ENCODE measurements at places on chromosomes 7 and 10.

GRCh38 chr10:122665329-122665860, 34.3 kb downstream of the C10orf120 start:
- no peak for DNase-seq

DNA sequence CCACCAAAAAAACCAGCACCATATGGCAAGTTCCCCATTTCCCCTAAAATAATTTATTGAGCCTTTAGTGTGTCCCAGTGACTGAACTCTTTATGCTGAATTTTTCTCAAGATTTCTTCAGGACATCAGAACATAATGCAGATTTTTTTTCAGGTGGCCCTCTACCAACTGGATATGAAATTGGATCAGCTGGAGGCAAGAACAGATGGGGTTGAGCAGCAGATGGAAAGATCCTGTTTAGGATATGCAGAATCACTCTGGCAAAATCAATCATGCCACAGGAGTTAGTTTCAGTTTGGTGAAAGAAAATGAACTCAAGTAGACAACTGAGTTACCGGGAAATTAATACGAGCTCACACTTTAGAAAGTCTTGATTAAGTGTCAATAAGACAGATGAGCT, 761.5 kb upstream of the C7orf33 start:
- DNase-seq: no peak

- no peak for DNase-seq
Measured at GRCh38 chr10:87605628-87606251, 53.9 kb upstream of the PAPSS2 start.

GRCh38 chr7:118648002-118648401, 423.5 kb downstream of the ANKRD7 start:
- DNase-seq: no peak

GRCh38 chr7:23017309-23017708, 3.4 kb upstream of the HYCC1 start:
- peak; percentile 25 for DNase-seq

DNA sequence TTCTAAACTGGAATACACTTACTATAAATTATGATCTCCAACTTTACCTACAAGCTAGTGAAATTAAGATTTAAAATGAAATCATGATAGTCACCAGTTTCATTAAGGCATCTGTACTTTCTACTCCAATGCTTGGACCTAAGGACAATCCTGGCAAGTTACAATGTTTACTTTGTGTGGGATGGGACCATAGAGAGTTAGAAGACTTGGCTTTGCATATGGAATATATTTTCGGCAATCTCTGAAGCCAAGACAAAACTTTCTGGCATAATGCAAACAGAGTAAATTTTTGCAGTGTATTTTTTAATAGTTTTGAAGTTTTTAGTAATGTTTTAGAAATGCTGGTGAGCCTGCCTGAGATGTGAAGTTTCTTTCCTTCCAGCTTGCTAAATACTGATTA, 248.9 kb downstream of the ABCA13 start:
- no peak for DNase-seq

DNA sequence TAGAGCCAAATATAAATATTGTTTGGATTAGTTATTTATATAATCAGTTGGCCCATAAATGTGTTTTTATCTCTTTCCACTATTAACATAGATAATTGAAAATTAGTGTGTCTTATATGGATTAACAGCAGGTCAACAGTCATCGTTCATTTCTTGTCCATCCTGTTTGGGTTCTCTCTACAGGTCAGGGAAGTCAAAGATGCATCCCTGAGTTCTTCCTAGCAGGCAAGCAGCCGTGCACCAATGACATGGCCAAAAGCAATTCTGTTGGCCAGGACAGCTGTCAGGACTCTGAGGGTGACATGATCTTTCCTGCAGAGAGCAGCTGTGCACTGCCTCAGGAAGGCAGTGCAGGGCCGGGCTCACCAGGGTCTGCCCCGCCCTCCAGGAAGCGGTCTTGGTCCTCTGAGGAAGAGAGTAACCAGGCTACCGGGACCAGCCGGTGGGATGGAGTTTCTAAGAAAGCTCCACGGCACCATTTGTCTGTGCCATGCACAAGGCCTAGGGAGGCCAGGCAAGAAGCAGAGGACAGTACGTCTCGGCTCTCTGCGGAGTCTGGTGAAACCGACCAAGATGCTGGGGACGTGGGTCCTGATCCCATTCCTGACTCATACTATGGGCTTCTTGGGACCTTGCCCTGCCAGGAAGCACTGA, 15.9 kb downstream of the FBH1 start:
- no peak for DNase-seq

GRCh38 chr7:108007261-108007660, 4.3 kb upstream of the LAMB1 start:
- no peak for DNase-seq

GRCh38 chr10:128530301-128530700, 404.1 kb upstream of the MKI67 start:
- DNase-seq: peak; percentile 27

- DNase-seq: no peak
Measured at GRCh38 chr10:72689660-72690059, 2.3 kb upstream of the MCU start.

DNA sequence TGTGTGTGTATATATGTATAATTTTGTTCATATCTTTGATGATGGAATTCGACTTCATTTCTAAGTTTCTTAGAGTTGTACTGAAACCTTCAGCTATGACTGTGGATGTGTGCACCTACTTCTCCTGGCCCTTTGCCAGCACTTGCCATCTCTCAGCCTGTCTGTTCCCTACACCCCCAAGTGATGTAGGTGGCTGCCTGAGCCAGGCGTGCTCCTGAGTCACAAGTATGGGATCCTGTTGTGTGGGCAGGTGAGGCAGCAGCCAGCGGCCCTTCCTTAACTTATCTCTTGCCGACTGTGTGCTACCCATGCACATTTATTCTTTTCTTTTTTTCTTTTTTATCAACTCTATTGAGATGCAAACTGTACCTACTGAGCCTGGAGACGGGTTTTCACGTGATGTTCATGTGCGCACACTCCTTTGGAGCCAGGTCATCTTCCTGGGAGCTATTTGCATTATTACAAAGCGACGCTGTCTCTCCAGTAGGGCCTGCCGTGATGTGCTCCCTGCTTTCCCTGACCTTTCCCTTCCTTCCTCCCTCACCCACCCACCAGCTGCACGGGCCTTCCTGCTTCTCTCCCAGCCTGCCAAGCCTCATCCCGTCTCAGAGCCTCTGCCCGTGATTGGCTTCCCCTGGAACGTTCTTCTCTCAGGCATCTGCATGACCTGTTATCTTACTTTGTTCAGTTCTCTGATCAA, 31.3 kb upstream of the GALNT11 start:
- no peak for DNase-seq

DNA sequence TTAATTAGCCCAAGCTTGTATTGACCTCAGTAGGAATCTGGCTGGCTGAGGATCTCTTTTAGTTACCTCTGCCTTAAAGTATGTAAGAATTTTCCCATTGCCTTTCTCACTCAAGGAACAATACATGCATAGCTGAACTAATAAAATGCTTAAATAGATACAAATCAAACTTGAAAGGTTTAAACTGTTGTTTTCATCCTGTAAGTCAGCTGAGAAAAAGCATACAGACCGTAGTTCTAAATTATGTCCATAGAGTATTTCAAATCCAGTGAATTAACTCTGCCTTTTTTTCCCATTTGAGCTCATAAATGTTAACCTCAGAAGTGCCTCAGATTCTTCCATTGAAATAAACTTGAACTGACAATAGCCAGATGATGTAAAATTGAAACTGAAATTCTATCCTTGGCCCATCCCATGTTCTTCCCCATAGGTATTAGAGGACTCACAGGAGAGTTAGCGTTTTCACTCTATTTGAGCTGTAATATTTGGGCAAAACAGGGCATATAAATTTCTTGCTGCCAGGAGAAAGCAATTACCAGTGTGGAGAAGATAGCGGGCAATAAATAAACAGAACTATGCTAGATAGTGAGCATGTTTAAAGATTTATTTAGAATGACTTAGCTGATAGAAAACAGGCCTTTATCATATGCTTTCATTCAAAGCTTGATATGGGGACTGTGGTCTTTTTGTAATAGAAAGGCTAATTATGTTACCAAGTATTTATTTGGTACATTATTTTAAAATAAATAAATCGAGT, 163.7 kb downstream of the WNT2 start:
- no peak for DNase-seq

GRCh38 chr7:98280296-98280695, 1.2 kb upstream of the BRI3 start:
- no peak for DNase-seq

DNA sequence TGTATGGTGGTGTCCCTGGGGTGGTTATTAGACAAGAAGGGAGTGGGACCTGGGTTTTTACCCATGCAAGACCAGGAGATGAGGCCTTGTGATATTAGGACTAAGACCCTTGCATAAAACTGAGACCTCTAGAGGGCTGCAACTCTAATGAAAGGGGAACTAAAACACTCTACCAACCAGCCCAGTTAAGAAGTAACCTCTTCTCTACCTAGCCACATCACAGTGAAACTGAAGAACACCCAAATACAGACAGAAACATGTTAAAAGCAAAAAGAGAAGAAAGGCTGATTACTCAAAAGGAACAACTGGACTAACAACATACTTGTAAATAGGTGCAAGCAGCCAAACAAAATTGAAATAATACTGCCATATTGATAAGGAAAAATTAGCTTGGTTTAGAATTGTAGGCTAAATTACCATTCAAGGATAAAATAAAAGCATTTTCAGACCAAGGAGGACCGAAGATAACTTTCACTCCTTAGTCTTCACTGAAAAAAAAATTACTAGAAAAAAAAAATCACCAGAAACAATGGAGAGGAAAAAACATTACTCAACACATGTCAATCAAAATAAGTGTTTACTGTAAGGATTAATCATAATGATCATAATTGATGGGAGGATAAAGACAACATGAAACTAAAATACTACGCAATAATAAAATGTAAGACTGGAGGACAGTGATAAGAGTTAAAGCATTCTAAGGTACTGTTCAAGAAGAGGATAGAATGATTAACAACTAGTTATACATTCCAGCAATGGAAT, 27.6 kb downstream of the ERLIN1 start:
- no peak for DNase-seq

GRCh38 chr10:36336315-36336714, 694.2 kb upstream of the FZD8 start:
- DNase-seq: no peak

GRCh38 chr7:72710983-72711382, 117.0 kb downstream of the TYW1B start:
- DNase-seq: no peak

GRCh38 chr7:47183862-47184590, 397.9 kb downstream of the TNS3 start:
- DNase-seq: no peak

- DNase-seq: no peak
Measured at GRCh38 chr7:44759246-44759645, 10.6 kb downstream of the ZMIZ2 start.

DNA sequence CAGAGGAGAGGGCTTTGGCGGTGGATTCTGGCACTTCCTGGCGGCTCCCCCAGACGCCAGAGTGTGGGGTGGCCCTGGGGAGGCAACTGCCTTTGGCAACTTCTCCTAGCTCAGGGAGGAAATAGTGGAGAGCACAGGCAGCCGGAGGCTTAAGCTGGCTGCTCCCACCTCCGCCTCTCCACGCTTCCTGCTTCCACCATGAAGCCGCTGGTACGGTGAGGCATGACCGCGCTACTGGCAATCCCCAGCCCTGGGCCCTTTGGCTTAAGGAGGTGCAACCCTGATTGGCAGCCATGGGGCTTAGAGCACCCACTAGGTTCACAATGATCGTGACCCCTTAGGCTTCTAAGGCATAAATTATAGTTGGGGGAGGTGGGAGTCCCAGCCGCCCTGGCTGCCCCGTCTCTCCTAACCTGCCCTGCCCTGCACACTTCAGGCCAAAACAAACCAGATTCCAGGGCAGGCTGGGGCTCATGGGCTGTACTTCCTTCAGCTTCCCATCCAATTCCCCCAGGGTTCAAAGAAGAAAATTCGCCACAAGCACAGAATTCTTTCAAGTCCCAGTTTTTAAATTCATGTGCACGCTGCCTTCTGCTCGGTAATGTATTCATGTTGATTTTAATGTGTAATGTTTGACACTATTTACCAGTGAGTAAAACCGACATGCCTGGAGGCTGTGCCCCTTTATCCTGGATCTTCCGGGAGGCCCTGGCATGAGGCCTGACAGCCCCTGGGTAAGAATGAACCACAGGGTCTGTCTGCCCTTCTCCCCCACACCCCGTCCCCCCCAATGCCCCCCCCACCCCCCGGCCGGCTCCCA, 90.7 kb upstream of the LRRC4 start:
- peak; percentile 81 for DNase-seq

DNA sequence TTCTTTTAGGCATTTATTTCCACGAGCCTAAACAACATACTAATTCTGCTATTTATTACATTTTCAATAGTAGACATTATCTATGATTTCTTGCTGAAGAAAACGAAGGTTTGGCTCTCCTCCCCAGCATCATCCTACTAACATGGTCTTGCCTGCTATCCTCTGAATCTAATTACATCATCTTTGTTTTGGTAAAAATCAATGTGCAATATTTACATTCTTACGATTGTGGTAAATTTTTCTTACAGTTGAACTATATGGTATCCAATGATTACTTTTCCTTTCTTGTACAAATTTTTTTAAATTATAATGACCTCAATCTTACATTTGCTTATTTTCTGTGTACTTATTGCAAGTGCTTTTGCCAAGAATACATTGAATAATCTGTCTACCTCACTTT, 7.0 kb upstream of the CALD1 start:
- DNase-seq: no peak

GRCh38 chr10:77715088-77715487, 77.5 kb upstream of the KCNMA1 start:
- no peak for DNase-seq

- DNase-seq: no peak
Measured at GRCh38 chr7:48887500-48887899, 36.8 kb upstream of the CDC14C start.

DNA sequence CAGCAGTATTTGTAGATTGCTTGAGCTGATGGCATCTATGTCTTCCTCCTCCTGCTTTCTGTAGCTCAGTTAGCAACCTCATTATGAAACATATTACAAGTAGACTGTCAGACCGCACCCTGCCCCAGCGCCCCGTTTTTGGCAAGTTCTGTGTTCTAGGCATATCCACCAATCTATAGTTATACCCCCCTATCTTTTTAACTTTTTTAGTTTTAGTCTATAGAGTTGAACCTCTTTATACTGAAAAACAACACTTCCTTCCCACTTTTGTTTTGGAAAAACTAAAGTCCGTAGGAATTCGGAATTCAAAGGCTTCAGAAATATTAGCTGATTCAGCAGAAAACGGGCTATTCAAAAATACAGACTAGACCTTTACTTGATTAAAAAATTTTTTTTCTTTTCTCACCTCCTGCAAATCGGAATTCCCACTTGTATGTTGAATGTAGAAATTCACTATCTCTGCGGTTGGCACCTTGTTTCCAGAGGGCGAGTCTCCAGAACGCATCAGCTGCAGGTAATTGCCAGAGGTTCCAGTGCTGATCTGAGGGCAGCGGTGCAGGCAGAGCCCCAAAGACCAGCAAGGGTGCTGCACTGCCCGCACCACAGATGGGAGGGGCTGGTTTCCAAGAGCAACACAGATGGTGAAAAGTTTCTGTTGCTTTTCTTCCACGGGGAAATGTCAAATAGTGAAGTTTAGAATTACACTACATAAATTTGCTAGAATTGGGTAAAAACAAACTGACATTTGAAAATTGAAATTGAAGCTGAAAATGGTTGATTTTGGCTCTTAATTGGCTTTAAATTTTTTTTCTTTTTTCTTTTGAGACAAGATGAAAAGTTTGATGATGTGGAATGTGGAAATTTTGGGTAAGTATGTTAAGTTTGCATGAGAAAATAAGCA, 2.2 kb upstream of the FZD8 start:
- no peak for DNase-seq
